Astrocyte (in vitro differentiated cells and primary cell): ENCODE measurements at places on chromosomes 6 and 20.

DNA sequence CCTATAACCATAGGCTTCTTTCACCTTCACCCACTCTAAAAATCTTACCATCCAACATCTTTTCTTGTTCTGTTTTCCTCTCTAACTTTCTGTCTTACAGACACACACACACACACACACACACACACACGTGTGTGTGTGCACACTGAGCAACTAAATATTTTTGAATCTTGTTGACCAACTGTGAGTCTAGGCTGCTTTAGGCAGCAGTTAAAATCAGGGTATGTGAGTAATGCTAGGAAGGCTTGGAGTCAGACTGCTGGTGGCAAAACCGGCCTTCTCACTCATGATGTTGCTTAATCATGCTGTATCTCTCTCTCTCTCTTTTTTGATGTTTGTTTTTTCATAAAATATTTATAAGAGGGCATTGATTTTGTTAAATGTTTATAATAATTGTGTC is 103.1 kb upstream of the TBX18 start:
- H3K27me3 ChIP-seq = no peaks in the 10 kb centered on the region
- no peaks in the 10 kb centered on the region for H3K4me1 ChIP-seq
- no peak overlapping the region for H3K27ac ChIP-seq
- no peak for DNase-seq
- H3K36me3 ChIP-seq = no peaks in the 10 kb centered on the region
- H3K4me3 ChIP-seq = no peak overlapping the region

GRCh38 chr6:37903351-37904340 is 84.1 kb downstream of the ZFAND3 start:
- H3K27ac ChIP-seq = no peak overlapping the region
- no peaks in the 10 kb centered on the region for H3K27me3 ChIP-seq
- no peak overlapping the region for H3K4me3 ChIP-seq
- H3K36me3 ChIP-seq = no peaks in the 10 kb centered on the region
- H3K4me1 ChIP-seq = no peaks in the 10 kb centered on the region
- DNase-seq = no peak

DNA sequence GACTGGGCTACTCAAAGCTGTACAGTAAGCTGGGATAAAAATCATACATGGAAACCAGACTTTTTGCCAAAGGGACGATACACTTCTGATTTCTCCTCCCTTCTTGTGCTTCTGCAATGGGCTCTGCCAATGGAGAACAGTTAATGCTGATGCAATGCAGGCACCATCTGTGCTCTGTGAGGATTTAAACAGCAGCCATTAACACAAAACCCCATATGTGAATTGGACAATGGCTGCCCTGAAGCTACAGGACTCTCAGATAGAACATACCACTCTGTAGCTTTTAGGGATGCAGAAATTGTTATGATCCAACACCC is 71.9 kb downstream of the GJA10 start:
- H3K27me3 ChIP-seq = no peaks in the 10 kb centered on the region
- no peaks in the 10 kb centered on the region for H3K36me3 ChIP-seq
- H3K4me3 ChIP-seq = no peak overlapping the region
- peaks cover 7% of the 10 kb centered on the region for H3K4me1 ChIP-seq

DNA sequence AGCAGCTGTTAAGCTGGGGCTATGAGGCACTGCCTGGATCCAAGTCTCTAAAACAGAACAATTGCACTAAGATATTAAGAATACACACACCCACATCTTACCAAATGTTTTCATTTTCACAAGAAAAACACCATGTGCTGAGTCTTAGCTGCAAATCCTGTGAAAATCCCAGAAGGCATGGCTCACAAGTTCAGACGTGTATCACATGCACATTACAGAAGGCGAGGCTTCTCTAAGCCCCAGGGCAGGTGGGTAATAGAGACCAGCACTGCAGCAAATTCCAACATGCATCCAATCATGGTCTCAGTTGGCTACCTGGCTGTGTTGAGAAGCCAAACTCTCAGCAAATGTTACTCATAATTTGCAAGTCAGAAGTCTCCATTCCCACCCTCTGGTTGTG is 16.2 kb upstream of the CST3 start:
- H3K4me3 ChIP-seq = no peak overlapping the region
- H3K36me3 ChIP-seq = no peaks in the 10 kb centered on the region
- peaks cover 2% of the 10 kb centered on the region for H3K27me3 ChIP-seq
- H3K4me1 ChIP-seq = no peaks in the 10 kb centered on the region
- no peak for DNase-seq

- peaks cover 9% of the 10 kb centered on the region for H3K4me1 ChIP-seq
- H3K36me3 ChIP-seq = no peaks in the 10 kb centered on the region
- H3K27me3 ChIP-seq = peaks cover 10% of the 10 kb centered on the region
Observed at GRCh38 chr6:166754218-166755030, 127.4 kb upstream of the RPS6KA2 start.

GRCh38 chr6:43058531-43058930 is 703 bp downstream of the MRPL2 start:
- no peaks in the 10 kb centered on the region for H3K27me3 ChIP-seq
- no peak for DNase-seq
- peaks cover 37% of the 10 kb centered on the region for H3K4me1 ChIP-seq
- H3K4me3 ChIP-seq = peak overlapping the region; percentile 97
- H3K36me3 ChIP-seq = peaks cover 8% of the 10 kb centered on the region

DNA sequence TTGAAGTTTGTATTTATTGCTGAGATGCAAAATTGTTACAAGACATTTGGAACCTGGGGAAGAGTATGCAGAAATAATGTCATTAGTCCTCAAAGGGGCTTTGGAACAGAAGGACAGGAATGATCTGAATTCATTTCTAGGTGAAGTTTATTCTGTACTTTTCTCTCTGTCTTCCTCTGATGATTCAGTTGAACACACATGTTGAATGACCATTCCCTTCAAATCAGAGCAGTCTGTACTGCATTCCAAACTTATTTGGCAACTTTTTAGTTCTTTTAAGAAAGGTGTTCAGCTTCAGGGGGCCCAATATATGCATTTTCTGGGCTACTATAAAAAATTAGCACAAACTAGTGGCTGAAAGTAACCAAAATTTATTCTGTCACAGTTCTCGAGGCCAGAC is 213.9 kb upstream of the LAMP5 start:
- peaks cover 9% of the 10 kb centered on the region for H3K4me1 ChIP-seq
- H3K27ac ChIP-seq = no peak overlapping the region
- no peak for DNase-seq
- no peaks in the 10 kb centered on the region for H3K27me3 ChIP-seq

DNA sequence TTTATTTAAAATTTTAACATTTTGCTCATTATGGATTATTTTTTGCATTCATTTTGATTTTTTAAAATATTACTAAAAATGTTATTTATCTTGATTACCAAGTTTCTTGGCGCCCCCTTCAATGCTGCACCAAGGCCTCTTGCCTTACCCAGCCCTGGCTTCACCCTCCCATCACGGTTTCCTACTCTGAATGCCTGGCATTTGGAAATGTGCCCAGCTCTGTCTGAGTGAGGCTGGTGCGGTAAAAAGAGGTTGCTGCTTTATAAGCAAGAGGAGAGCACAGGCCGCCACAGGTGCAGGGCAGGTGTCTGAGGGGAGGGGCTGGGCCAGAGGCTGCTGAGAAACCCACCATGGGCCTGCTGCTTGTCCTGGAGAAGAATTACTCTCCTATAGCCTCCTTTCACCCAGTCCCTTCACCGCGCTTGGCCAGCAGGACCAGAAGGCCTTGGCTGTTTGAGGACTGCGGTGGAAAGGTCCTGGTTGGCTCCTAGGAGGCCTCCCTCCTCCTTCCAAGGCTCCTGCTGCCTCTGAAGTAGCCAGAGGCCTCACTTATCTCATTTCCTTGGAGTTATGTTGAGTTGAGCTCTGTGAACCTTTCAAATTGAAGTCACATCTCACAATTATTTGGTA is 62.6 kb downstream of the BANF2 start:
- H3K27ac ChIP-seq = no peak overlapping the region
- H3K27me3 ChIP-seq = no peaks in the 10 kb centered on the region
- H3K4me3 ChIP-seq = no peak overlapping the region
- H3K4me1 ChIP-seq = no peaks in the 10 kb centered on the region
- no peaks in the 10 kb centered on the region for H3K36me3 ChIP-seq

- no peak overlapping the region for H3K27ac ChIP-seq
- peaks cover 29% of the 10 kb centered on the region for H3K27me3 ChIP-seq
- H3K4me1 ChIP-seq = peaks cover 31% of the 10 kb centered on the region
- peak; percentile 52 for DNase-seq
Observed at GRCh38 chr6:107491760-107492660, 2.1 kb downstream of the SOBP start.

DNA sequence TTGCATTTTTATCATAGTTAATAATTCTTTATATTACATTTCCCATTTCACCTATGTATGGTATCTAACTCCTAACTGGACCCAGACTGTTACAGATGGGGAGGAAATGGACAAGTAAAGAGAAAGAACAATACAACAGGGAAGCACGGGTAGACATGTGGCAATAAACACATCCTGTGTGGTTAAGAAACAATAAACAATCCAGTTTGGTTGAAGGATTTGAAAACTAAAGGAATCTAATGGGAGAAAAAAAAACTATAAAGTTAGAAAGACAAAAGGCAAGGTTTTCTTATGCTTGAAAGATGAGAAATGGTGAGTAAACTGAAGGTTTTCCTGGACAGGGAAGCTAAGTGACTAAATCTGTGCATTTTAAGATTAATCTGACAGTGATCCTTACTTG is 34.9 kb upstream of the ALDH8A1 start:
- H3K27ac ChIP-seq = no peak overlapping the region
- H3K4me3 ChIP-seq = no peak overlapping the region
- H3K4me1 ChIP-seq = no peaks in the 10 kb centered on the region
- H3K27me3 ChIP-seq = no peaks in the 10 kb centered on the region
- H3K36me3 ChIP-seq = peaks cover 22% of the 10 kb centered on the region
- peak; percentile 33 for DNase-seq

GRCh38 chr6:30615219-30615957 is 1.7 kb downstream of the PPP1R10 start:
- H3K4me1 ChIP-seq = peaks cover 37% of the 10 kb centered on the region
- peak overlapping the region; percentile 100 for H3K27ac ChIP-seq
- DNase-seq = peak; percentile 84
- H3K27me3 ChIP-seq = no peaks in the 10 kb centered on the region

- H3K4me3 ChIP-seq = no peak overlapping the region
- H3K27ac ChIP-seq = no peak overlapping the region
- DNase-seq = peak; percentile 37
- no peaks in the 10 kb centered on the region for H3K4me1 ChIP-seq
Observed at GRCh38 chr6:147127587-147127986, 76.6 kb upstream of the STXBP5 start.

DNA sequence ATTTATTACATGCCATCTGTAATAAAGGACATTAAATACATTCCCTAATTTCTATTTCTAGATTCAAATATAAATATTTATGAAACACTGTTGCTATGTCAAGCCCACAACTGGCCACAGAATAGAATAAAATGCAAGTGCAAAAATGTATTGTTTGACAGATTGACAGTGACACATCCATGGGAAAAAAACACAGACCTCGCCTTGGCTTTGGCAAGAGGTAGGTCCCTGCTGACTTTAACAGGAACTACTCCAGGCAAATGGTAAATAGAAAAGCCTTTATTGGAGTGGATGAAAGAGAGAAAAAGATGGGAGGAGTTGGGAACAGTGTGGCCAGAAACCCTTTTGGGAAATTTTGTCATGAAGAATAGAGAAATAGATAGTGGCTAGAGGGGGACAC is 622.9 kb downstream of the UTRN start:
- H3K36me3 ChIP-seq = no peaks in the 10 kb centered on the region
- no peaks in the 10 kb centered on the region for H3K27me3 ChIP-seq
- no peaks in the 10 kb centered on the region for H3K4me1 ChIP-seq
- H3K27ac ChIP-seq = no peak overlapping the region
- no peak overlapping the region for H3K4me3 ChIP-seq
- DNase-seq = no peak

GRCh38 chr6:156944412-156944811 is 167.2 kb downstream of the ARID1B start:
- no peak overlapping the region for H3K27ac ChIP-seq
- H3K36me3 ChIP-seq = no peaks in the 10 kb centered on the region
- peaks cover 31% of the 10 kb centered on the region for H3K4me1 ChIP-seq
- no peaks in the 10 kb centered on the region for H3K27me3 ChIP-seq

- no peak overlapping the region for H3K4me3 ChIP-seq
- peaks cover 19% of the 10 kb centered on the region for H3K27me3 ChIP-seq
- DNase-seq = no peak
- no peaks in the 10 kb centered on the region for H3K4me1 ChIP-seq
Observed at GRCh38 chr20:51164731-51165130, 141.8 kb upstream of the KCNG1 start.

DNA sequence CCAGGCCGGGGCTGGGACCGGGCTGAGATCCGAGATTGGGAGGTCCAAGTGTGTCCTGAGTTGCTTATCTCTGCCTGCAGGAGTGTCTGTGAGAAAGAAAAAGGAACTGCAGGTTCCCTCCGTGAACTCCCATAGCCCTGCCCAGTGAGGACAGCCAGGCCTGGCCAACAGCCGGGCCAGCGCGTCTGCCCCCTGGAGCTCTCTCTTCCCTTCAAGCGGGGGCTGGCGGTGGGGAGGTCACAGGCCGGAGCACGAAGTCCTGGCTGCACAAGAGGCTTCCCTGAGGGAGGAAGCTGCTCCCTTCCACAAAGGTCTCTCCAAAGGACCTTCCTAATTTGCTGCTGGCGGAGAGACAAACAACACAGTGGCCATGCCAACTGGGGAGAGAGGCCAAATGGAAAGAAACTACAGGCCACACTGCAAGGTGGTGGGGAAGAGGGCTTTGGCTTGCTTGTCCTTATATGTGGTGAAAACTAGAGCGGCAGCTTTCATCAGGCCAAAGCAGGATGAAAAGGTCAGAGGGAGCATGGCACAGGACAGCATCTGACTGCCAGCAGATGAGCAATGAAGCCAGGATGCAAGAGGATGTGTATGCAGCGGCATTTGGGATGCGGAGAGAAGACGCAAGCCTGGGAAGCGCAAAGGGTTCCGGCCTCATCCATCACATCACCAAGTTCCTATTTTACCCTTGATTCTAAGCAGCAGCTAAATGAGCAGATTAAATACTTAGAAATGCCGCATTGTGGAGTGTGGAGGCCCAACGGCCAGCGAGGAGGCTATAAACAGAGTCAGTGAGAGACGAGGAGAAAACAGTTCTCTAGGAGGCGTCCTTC is 260.0 kb downstream of the ERMARD start:
- DNase-seq = no peak
- no peak overlapping the region for H3K27ac ChIP-seq
- no peaks in the 10 kb centered on the region for H3K36me3 ChIP-seq
- no peak overlapping the region for H3K4me3 ChIP-seq
- no peaks in the 10 kb centered on the region for H3K27me3 ChIP-seq

DNA sequence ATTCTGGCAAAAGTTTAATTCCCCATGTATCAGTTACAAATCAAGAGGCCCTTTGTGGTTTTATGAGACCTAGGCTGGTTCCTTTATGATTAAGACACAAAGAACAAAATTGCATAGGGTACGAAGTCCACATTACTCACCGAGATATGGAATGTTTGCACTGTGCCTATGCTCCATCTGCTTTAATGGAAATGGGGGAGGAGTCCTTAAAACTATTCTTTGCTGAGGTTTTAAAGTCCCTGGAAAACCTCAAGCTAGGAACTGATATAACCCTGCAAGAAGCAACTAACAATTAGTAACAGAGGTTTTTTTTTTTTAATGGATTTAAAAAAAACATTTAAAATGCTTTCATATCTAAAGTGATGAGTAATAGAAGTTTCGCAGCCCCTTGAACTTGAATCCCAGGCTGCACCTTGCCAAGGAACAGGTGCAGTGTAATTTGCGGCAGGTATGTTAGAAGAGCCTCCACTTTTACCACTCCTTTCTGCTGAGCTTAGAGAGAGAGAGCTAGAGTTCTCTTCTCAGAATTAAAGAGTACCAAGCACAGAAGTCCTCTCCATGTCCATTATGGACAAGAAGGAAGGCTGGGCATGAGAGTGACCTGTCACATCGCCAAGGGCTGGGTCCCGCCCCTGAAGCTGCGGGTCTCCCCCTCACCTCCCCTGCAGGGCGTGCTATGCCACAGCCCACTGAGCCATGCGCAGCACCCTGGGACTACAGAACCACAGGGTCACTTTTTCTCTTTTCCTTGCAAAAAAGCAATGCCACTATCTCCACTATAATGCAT is 2.3 kb downstream of the SERPINB1 start:
- H3K4me1 ChIP-seq = peaks cover 27% of the 10 kb centered on the region
- H3K4me3 ChIP-seq = no peak overlapping the region
- H3K27me3 ChIP-seq = no peaks in the 10 kb centered on the region
- H3K36me3 ChIP-seq = no peaks in the 10 kb centered on the region
- peak; percentile 76 for DNase-seq
